ENCODE measurements at places on chromosomes 3 and 15.

- peak overlapping the region; percentile 82 for H3K27ac ChIP-seq
- peaks cover 5% of the 10 kb centered on the region for H3K27me3 ChIP-seq
- peaks cover 7% of the 10 kb centered on the region for H3K36me3 ChIP-seq
- H3K4me3 ChIP-seq = peak overlapping the region; percentile 56
- peaks cover 10% of the 10 kb centered on the region for H3K4me1 ChIP-seq
Observed at GRCh38 chr3:153621953-153622352, 459.9 kb downstream of the RAP2B start.

GRCh38 chr3:133703915-133704314 lies 42.2 kb upstream of the TOPBP1 start:
- no peaks in the 10 kb centered on the region for H3K36me3 ChIP-seq
- H3K4me1 ChIP-seq = no peaks in the 10 kb centered on the region
- H3K4me3 ChIP-seq = no peak overlapping the region
- no peak overlapping the region for H3K27ac ChIP-seq
- no peaks in the 10 kb centered on the region for H3K27me3 ChIP-seq

DNA sequence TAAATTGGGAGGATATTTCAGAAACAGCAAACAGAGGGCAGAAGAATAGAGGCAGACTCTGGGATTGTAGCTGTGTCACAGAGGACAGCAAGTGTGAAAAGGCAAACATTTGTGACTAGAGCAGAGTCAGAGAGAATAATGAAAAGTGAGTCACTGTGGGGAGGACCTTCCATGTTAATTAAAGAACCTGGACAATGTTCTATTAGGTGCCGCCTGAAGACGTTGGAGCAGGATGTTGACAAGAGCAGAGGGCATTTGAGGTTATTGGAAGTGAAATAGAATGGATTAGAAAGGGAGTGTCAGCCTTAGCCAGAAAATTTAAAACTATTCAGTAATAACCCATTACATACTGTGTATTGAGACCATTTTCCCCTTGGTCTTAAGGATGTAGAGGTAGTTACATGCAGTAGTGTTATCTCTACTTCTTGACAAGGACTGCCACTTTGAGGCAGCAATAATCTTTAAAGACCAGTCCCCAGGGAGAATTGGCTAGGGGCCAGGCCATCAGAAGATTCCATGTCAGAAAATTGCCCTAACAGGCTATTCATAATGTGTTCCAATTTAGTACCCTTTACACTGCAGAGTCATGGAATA lies 5.8 kb downstream of the ACKR2 start:
- no peak overlapping the region for H3K4me3 ChIP-seq
- H3K27ac ChIP-seq = no peak overlapping the region
- peaks cover 7% of the 10 kb centered on the region for H3K27me3 ChIP-seq

GRCh38 chr15:42133886-42134502 lies 22.4 kb downstream of the PLA2G4F start:
- DNase-seq = no peak
- peaks cover 15% of the 10 kb centered on the region for H3K27me3 ChIP-seq
- H3K4me1 ChIP-seq = no peaks in the 10 kb centered on the region
- H3K4me3 ChIP-seq = no peak overlapping the region
- no peaks in the 10 kb centered on the region for H3K36me3 ChIP-seq
- no peak overlapping the region for H3K27ac ChIP-seq

All from natural killer cell treated with Interleukin-12 subunit alpha and Interleukin-12 subunit beta and Interleukin-15 and Interleukin-18, amount 100 ng/mL, for 72 hours (primary cell).